Thyroid gland (tissue), 4 donors: ENCODE measurements at places on chromosomes 1 and 21. TPM values are rescaled to one million over a fixed set of nuclear protein-coding genes. Genes with fewer than 3 reads are reported as not detected.

- DNase-seq, result no peak
Observed at GRCh38 chr1:154777154-154777553, 92.9 kb downstream of the KCNN3 start.

- DNase-seq, result no peak
Observed at GRCh38 chr1:9111957-9112356, 16.9 kb downstream of the GPR157 start.

GRCh38 chr1:219732814-219733491, 120.0 kb upstream of the ZC3H11B start:
- no peak for DNase-seq

DNA sequence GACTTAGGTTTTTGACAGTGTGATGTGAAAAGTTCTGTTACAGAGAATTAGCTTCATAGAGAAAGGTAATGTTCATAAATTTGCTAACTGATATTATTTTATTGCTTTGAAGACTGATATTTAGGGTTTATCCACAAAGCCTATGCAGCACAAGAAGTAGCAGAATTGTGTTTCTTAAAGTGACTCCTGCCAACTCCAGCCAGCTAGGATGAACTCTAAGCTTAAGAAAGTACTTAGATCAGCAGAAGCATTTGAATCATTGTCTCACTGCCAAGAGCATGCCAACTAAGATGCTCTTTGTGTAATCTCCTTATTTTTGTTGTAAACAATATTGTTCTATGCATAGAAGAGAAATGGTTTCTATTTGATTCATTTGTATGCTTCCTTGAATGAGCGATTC, 589.4 kb upstream of the ADGRL4 start:
- DNase-seq, result no peak

GRCh38 chr1:112083487-112083886, 94.0 kb upstream of the KCND3 start:
- no peak for DNase-seq

- DNase-seq, result peak; percentile 81
Observed at GRCh38 chr1:52842643-52843310, at the start of gene ZYG11A. Gene ZYG11A (plus strand): TSS chr1:52842760. CDS start chr1:52842884, 124 bp downstream.

GRCh38 chr1:23667411-23667810, 24.2 kb upstream of the RPL11 start:
- no peak for DNase-seq

DNA sequence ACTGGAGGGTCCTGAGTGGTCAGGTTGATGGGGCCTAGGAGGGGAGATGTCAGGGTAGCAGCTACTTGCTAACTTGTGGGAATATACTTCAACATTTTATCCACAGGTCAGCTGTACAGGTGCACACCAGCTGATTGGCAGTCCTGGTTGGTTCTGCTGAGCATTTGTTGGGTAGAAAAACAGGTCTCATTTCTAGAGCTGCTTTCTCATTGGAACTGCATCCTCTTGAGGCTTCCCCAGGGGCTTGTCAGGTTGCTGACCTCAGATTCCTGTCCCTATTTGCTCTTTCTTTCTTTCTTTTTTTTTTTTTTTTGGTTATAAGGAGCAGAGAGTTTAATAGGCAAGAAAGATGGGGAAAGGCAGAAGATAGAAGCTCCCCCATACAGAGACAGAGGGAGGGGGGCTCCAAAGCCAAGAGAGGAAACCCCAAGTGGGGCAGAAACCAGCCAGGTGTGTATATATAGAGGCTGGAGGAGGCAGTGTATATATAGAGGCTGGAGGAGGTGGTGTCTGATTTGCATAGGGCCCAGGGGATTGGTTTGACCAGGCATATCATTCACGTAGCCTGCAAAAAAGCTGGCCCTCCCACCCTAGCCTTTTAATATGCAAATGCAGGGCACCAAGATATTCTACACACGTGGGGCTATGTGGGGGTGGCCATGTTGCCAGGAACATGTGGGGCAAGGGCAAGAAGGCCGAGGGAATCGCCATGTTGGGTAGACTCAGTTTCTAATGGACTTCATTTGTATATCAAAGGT, 57.3 kb upstream of the STUM start:
- DNase-seq, result no peak

GRCh38 chr21:30207252-30207579, 8.7 kb downstream of the CLDN8 start:
- no peak for DNase-seq

- no peak for DNase-seq
Observed at GRCh38 chr1:172640111-172640510, 18.8 kb upstream of the FASLG start.

DNA sequence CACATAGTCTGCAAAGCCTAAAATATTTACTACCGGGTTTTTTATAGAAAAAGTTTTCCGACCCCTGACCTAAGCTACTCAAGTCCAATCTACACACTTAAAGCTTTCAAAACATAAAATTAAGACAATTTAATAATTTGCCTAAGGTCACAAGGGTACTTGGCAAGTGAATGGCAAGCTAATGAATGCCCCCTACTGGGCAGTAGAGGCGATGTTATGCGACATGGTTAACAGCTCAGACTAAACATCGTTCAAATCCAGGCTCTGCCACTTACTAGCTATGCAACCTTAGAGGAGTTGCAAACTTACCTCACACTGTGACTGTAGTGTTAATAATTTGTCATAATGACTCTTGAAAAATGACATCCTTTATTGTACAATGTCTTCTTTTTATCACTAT, 317.2 kb upstream of the NFIA start:
- DNase-seq, result peak; percentile 23

DNA sequence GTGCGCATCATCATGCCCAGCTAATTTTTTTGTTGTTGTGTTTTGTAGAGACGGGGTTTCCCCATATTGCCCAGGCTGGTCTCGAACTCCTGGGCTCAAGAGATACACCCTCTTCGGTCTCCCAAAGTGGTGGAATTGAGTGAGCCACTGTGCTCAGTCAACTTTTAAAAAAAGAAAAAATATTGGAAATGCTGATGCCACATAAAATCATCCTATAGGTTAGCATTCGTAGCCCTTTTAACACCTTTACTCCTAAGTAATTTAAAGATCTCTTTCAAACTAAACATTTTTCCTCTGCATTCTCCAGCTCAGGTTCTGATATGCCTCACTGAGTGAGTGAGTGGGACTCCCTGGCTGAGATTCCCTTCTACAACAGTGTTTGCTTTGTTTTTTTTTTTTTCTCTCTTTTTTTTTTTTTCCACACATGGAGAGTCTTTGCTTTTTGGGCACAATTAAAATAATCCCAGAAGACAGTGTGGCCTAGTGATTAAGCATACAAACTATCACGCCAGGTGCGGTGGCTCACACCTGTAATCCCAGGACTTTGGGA, 74.0 kb downstream of the LPGAT1 start:
- peak; percentile 71 for DNase-seq

DNA sequence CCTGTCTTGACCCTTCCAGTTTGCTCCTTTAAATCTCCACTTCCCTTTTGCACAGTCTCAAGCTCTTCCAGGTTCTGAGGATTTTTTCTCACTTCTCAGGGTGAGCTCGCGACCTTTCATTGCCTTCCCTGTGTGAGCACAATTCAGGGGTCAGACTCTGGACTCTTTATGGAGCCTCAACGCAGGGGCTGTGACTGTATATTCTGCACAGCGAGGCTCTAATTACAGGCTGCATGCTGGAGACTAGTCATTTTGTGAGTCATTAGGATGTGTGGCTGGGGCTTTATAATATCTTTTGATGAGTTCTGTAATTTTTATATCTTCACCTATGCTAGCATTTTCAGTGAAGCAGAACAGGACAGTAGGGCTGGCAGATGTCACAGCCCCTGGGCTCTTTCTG, 270.7 kb downstream of the KAZN start:
- DNase-seq, result no peak

DNA sequence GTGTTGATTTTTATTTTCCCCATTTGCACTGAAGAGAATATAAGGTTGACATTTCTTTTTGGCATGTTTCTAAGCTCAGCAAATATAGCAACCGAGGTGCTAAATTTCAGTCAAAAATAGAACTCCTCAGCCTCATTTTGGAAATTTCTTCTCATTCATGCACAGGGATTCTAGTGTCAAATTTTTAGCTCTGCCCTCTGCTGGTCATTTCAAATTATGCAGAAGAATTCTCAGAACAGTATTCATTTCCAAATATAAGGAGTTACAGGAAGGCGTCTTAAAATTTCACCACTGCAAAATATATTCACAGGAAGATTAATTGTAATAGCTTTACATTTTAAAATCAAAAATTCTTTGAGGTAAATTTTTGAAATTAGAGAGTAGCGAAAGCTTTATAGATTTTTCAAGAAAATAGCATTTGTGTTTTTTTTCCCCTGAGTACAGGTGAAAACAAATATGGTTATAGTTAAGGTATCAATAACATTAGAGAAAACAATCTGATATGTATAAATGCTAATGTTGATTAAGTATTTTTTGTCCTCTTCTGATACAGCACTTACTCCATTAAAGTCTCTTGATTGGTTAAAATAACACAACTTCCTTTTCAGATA, 57.9 kb downstream of the FMN2 start:
- no peak for DNase-seq

DNA sequence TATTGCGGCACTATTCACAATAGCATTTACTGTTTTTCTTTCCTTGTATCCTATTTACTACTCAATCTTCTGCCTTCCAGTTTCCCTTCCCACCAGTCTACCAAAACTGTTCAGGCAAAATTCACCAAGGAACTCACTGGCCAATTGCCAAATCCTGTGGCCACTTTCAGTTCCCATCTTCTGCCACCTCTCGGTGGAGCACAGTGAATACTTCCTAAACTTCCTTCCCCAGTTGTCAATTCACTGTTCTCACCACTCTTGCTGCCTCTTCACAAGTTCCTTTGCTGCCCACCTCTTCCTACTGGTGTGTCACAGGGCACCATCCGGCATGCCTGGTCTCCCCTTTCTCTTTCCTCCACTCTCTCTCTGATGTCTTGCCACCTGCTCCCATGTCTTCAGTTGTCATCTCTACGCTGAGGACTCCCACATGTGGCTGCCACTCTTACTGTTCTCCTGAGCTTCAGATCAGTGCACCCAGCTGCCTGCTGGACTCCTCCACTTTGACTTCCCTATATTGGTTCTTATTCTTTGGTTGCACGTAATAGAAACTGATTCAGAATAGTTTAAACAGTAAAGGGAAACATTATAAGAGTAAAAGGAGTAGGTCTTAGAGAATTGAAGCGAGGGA, 114.4 kb downstream of the PIK3R3 start:
- no peak for DNase-seq

DNA sequence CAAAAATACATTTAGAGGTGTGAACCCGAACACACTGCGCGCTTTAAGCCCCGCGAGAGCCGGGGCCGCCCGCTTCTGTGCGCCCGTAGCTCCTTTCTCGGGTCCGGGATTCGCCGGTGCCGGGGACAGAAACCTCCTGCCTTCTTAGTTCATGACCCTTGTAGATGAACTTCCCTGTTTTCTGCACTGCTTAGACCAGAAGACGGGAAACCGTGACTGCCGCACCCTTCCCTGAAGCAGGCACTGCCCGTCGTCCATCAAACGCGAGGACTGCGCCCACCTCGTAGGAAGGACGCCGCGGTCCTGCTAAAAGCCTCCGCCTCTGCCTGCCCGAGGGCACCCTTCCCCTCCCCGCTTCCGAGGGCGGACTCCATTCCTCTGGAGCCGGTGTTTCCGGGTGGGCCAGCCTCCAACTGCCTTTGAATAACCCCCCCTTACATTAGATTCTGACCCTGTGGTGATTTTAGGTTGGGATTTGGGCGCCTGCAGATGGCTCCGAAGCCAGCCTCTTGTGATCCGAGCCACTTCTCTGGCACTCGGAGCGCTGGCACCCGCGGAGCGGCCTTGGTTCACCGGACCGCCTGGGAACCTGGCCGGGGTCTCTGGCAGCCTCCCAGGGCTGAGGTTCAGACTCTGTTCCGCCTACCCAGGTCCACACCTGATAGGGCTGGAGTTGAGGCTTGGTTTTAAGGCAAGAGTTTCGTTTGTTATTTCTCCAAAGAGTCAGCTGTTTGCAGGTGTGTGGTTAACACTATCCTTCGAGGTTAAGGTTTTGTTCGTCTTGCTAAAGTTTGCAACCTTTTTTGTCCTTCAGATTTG, 1.2 kb upstream of the PTTG1IP start:
- DNase-seq, result peak; percentile 92

- no peak for DNase-seq
Observed at GRCh38 chr1:157194731-157195520, 56.7 kb upstream of the ETV3 start.

GRCh38 chr1:201783058-201783457, 45.9 kb upstream of the IPO9 start:
- no peak for DNase-seq

DNA sequence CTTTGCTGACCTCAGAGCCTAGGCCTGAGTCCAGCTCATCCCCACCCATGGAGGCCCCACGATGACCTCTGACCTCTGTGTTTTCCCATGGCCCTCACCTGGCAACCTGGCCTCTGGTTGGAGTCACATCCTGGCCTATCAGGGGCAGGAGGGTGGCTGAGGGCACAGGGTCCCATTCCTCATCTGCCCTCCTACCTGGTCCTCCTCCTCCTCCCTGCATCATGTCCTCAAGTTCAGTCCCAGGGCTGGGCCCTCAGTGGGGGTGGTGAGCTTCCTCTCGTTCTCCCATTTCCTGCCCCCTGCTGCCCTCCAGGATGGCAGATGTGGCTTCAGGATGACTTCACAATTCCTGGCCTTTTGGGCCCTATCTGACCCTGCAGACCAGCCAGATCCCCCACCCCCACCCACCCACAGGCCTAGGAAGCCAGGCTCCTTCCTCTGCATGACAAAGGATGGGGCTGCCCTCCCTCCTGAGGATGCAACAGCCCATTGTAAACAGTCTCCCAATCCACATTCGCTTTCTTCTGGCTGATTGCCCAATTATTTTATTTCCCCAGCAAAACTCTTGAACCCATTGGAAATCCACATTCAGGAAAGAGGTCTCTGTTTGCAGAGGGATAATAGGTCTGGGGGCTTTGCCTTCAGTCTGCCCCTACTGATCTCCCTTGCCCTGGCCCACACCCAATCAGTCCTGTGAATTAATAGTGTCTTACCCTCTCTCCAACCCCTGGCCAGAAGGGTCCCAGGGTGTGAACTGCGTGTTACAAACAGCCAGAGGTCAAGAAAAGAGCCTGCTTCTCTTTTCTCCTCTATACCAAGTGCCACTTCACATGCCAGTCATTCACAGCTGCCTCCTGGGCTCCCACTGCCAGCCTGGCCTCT, 10.3 kb upstream of the LEFTY1 start:
- DNase-seq, result no peak

DNA sequence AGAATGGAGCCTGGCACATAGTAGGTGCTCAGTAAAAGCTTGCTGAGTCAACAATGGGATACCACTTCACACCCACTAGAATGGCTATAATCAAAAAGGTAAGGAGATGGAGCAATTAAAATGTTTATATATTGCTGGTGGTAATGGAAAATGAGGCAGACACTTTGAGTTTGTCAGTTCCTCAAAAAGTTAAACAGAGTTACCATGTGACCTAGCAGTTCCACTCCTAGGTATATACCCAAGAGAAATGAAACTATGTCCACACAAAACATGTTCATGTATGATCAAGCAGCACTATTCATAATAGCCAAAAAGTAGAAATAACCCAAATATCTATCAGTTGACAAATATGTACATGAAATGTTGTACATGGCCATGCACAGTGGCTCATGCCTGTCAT, 74.8 kb upstream of the ECE1 start:
- DNase-seq, result no peak

The FAM151A gene
- not detected for total RNA-seq

The OPRD1 gene
- total RNA-seq, result not detected

The ARTN gene
- total RNA-seq, result 2.0 TPM

The THEM5 gene
- total RNA-seq, result not detected

The PLEKHN1 gene
- not detected for total RNA-seq

The OR10Z1 gene
- total RNA-seq, result not detected

The TIMM17A gene
- 39.6 TPM for total RNA-seq
